Hematopoietic multipotent progenitor cell treated with erythropoietin and hydrocortisone succinate and interleukin-3 and kit ligand, for 15 days (in vitro differentiated cells): ENCODE measurements at places on chromosomes 11 and 22.

DNA sequence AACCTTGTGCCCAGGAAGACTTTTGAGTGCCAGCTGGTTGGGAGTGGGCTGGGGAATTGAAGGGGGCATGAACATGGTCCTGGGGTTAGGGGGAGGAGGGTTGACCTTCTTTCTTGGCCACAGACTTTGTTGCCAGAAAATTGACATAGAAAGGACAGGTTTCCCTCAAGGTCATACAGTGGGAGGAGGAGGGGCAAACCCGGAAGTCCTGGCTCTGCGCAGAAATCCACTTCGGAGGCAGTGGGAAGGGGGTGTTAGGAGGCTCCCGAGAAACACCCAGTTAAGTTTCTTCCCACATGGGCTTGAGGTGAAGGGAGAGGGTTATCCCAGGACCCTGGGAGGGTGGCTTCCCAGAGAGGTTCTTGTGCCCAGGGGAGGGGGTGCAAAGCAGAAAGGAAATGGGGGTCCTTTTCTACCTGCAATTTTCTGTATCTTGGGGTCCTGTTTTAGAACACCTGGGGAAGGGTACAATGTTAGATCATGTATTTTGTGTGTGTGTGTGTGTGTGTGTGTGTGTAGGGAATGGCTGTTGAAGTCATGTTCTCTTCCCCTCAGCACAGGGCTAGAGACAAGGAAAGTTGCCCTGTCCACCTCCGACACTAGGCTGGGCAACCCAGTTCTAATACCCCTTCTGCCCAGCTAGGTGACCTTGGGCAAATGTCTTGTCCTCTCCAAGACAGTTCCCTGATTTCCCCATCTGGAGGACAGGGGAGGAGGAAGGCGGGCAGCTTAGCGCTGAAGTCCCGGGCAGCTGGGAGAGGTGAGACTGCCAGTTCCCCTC lies 1.1 kb downstream of the PVALB start:
- DNase-seq, result no peak

- no peak for DNase-seq
These were observed 15.5 kb upstream of the OR52K1 start for GRCh38 chr11:4466871-4467442.

- DNase-seq, result peak; percentile 36
These were observed 21.6 kb downstream of the FOLR3 start for GRCh38 chr11:72157131-72157530.

GRCh38 chr11:93614173-93614722 lies 47.2 kb upstream of the CEP295 start:
- no peak for DNase-seq

GRCh38 chr11:69301455-69302401 lies 7.8 kb downstream of the MYEOV start:
- DNase-seq, result no peak

DNA sequence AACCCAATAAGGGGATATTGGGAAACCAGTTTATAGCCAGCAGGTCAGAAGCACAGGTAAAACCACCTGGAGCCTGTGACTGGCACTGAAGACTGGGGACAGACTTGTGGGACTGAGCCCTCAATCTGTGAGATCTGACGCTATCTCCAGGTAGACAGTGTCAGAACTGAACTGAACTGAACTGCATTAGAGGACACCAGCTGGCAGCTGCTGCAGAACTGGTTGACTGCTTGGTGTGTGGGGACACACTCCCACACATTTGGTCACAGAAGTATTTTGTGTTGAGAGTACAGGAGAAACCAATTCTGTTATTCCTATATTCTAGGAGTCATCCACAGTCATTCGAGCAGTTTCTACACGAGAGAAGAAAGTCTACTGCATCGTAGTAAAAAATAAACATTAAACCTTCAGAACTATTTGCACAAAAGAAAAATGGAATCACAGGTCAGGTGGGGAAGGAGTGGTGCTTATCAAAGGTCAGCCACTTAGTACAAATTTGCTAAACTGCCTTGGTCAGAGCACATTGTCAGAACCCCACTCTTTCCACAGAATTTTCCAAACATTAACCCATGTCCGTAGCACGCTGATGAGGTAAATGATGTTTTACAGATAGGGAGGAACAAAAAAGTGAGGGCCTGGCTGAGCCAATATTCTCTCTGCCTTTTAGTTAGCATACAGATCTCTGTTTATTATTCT lies 77.2 kb downstream of the SIK3 start:
- no peak for DNase-seq

GRCh38 chr22:44229331-44229730 lies 48.6 kb downstream of the PARVG start:
- no peak for DNase-seq

GRCh38 chr11:132681971-132682370 lies 850.3 kb downstream of the OPCML start:
- DNase-seq, result no peak

DNA sequence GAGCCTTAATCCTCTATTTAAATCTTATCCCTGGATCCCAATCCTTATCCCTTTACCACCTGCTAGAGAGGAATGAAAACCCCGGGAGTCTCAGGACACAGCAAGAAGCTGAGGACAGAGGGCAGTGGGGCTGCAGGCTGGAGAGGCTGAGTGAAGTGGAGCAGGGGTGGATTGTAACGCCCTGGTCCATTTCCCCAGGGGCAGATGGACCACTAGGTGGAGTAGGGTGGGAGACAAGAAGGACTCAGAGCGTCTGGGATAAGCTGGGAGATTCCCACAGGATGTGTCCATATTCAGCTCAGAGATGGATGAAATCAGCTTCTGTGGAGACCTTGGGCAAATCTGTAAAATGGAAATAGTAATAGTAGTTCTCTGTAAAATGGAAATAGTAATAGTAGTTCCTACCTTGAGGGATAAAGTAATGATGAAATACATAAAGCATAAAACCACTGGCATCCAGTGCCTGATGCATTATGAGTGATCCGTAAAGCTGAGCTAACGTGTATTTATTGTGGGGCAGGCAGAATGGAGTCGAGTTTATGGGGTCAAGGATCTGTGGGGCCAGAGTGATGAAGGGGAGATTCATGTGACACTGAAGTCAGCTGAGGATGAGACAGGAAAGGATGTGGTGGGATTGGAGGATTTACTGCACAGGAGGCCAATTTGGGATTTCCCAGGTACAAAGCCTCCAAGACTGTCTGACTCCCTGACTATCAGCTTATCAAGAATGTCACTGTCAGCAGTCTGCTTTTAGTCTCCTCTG lies 1.9 kb upstream of the ROBO4 start:
- no peak for DNase-seq

DNA sequence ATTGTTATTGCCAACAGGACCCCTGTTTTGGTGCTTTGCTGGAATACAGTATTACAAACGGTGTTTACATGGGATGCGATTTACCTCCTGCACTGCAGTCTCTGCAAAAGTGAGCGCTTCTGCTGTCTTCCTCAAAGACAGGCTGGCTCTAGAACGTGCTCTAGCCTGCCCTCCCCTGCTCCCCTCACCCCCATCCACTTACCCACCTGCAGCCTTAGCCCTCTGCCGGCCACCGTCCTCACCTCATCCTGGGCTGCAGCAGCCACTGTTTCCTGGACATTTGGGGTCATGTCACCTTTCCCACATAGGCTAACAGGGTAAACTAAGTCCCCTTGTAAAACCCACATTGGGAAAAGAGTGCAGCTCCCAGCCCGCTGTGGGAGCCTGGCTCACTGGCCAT lies 9.6 kb upstream of the PANX2 start:
- DNase-seq, result no peak
